T-helper 17 cell (primary cell): ENCODE measurements at places on chromosomes 5 and 9. TPM values are rescaled to one million over a fixed set of nuclear protein-coding genes. Genes with fewer than 3 reads are reported as not detected.

OTP gene
- total RNA-seq: not detected

DNA sequence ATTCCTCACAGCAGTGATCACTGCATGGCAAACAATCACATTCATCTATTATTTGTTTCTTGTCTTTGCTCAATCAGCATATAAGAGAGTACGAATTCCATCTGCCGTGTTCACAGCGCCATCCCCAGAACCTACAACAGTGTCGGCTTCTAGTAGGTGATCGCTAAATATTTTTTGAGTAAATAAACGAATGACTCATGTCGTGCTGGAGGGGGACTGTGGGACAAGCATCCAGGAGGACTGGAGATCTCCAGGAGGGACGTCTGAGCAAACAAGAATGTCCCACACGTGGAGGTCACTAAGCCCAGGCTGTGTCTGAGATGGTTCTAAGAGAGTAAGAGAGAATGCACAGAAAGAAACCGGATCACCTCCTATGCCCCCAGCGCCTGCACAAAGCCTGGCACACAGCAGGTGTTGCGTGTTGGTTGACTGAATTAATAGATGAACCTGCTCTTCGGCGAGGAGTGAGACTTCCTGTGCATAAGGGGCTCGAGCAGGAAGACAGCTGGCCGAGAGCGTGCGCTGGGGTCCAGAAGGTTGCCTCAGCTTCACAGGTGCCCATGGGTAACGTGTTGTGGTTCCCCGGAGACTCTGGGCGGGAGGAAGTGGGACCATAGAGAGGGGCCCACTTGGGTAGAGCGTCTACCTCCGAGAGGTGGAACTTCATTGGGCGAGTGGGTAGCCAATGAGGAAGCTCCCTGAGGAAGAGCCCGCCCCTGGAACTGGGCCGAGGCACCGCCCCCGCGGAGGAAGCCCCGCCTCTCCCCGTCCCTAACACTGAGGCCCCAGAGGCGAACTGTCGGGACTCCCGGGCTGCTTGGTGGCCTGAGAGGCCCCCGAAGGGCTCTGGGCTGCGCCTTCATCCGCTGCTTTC lies 193.0 kb downstream of the MELK start:
- H3K27me3 ChIP-seq: peaks cover 18% of the 10 kb centered on the region
- DNase-seq: peak; percentile 87

DNA sequence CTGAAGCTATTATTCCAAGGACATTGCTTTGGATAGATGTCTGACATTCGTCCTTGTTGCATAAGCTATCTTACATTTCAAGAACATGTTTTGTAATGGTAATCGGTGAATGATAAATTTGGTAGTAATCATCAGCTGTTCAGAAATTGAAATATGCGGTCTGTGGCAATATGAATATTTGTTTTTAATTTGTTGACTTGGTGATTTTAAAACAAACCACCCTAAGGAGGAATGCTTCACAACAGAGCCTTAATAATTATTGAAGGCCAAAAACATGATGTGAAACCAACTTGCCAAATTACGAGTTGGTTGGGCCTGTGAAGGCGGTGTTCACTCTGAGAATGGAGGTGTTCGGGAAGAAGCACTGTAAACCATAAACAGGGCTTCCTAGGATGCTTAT lies 149.7 kb upstream of the TUT7 start:
- no peaks in the 10 kb centered on the region for H3K4me1 ChIP-seq
- peaks cover 56% of the 10 kb centered on the region for H3K27me3 ChIP-seq
- no peak for DNase-seq
- H3K36me3 ChIP-seq: no peaks in the 10 kb centered on the region
- H3K4me3 ChIP-seq: no peak overlapping the region

DNA sequence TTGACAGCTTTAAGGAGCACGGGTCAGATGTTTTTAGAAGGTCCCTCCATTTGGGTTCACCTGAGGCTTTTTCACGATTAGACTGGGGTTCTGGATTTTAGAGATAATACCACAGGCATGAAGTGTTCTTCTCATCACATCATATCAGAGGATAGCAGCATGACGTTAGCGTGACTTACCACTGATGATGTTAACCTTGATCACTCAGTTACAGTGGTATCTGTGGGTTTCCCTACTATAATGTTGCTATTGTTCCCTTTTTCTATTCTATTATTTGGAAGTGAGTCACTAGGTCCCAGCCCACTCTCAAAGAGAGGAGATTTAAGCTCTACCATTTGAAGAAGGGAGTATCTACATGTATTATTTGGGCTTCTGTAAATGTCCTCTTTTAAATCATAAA lies 300.0 kb downstream of the MAST4 start:
- H3K27me3 ChIP-seq: peaks cover 13% of the 10 kb centered on the region
- peaks cover 10% of the 10 kb centered on the region for H3K4me1 ChIP-seq
- H3K4me3 ChIP-seq: no peak overlapping the region
- H3K27ac ChIP-seq: no peak overlapping the region
- peaks cover 4% of the 10 kb centered on the region for H3K36me3 ChIP-seq
